SW480 (cell line): ENCODE measurements at places on chromosomes 4 and X.

- no peak for DNase-seq
Observed at GRCh38 chr4:79325864-79326328, at the start of gene NAA11. NAA11 (minus strand) TSS chr4:79326061; CDS start chr4:79325877, 184 bp downstream.

- DNase-seq, result no peak
Observed at GRCh38 chr4:94889946-94890345, 132.2 kb downstream of the BMPR1B start.

- no peak for DNase-seq
Observed at GRCh38 chrX:45329217-45329616, 128.5 kb upstream of the DIPK2B start.

DNA sequence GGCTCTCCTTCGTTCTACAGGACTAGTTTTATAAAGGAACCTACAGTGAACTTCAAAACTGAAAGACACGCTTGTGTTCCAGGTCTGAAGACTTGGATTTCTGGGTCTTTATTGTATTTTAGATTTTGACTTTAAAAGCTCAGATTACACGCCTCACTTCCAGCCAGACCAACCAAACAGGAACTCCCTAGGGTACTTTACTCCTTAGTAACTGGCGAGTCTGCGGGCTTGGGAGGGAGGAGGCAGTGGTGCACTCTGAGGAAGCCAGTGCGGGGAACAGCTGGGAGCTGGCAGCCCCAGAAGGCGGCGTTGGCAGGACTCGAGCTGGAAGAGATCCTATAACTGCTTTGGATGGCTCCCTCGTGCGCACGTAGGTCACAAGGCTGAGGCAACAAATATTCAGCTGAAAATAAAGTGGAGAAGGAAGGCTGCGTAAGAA is 391 bp upstream of the PHKA1 start:
- peak; percentile 64 for DNase-seq

DNA sequence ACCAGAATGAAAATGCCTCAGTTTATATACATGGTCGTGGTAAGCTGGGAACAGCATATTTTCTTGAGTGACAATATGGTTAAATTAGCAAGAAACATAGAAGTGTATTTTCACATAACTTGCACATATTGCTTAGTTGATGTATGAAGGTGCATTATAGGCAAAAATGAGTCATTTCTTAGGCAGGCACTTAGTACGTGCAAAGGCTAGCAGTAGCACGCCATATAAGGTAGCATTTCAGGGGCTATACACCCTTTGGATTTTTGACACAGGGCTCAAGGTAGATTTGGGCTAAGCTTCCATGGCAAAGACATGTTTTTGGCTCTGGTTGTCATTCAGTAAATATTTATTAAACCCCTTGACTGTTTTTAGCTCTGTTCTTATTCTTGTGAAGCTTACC is 33.1 kb downstream of the PCDH7 start:
- DNase-seq, result no peak

DNA sequence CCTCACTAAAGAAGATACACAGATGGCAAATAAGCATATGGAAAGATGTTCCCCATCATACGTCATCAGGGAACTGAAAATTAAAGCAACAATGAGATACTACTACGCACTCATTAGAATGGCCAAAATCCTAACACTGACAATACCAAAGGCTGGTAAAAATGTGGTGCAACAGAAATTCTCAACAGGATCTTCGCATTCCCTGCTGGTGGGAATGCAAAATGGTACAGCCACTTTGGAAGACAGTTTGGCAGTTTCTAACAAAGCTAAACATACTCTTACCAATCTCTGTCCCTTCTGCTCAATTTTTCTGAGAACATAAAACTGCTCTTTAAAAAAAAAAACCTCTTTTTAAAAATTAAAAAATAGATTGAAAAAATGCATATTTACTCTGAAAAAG is 300.2 kb downstream of the FBXW7 start:
- DNase-seq, result no peak

GRCh38 chr4:173807347-173807746 is 277.3 kb upstream of the HAND2 start:
- DNase-seq, result no peak

- DNase-seq, result no peak
Observed at GRCh38 chr4:48102303-48102702, 31.7 kb downstream of the TXK start.
